ENCODE measurements at places on chromosomes 6 and 20.

DNA sequence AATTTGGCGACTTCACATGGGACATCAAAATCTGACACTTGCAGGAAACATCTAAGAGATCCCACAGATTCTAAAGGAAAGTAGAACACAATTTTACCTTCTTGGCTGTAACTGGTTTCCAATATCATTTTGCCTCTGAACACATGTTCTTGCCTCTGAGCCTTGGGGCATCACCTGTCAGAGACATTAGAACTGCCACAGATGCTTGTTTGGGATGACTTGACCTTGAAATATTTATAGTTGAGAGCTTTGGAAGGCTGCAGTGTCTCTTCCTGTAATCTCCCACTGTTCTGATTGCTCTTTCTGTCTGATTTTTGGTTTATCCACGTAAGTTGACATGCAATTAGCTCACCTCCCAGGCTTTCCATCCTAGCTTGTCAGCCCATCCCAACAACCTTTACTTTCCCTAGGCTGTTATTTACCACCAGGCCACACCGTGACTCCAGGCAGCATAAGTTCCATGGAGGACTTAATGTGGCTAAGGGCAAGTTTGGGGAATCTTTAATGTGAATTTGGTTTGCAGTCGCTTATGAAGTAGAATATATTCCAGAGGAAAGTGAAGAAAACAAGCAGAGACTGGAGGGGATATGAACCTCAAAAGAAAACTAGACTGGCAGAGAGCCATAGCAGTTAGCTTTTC lies 256.5 kb upstream of the RIN2 start:
- DNase-seq: no peak

- DNase-seq: no peak
These were observed 66.7 kb upstream of the SLC22A16 start for GRCh38 chr6:110543106-110543505.

GRCh38 chr6:116152620-116153019 lies 26.7 kb upstream of the COL10A1 start:
- DNase-seq: no peak

DNA sequence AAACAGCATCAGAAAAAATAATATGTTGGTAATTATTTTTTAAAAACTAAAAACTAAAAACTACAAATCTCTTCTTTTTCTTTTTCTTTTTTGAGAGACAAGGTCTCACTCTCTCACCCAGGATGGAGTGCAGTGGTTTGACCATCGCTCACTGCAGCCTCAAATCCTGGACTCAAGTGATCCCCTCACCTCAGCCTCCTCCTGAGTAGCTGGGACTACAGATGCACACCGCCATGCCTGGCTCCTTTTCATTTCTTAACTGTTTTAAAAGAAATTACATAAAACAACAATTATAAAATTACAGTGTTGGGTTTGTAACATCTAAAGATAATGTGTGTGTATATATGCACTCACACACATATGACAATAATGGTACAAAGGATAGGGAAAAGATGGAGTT lies 24.1 kb downstream of the HLA-E start:
- DNase-seq: no peak
